ENCODE measurements at places on chromosomes 5 and 9.

DNA sequence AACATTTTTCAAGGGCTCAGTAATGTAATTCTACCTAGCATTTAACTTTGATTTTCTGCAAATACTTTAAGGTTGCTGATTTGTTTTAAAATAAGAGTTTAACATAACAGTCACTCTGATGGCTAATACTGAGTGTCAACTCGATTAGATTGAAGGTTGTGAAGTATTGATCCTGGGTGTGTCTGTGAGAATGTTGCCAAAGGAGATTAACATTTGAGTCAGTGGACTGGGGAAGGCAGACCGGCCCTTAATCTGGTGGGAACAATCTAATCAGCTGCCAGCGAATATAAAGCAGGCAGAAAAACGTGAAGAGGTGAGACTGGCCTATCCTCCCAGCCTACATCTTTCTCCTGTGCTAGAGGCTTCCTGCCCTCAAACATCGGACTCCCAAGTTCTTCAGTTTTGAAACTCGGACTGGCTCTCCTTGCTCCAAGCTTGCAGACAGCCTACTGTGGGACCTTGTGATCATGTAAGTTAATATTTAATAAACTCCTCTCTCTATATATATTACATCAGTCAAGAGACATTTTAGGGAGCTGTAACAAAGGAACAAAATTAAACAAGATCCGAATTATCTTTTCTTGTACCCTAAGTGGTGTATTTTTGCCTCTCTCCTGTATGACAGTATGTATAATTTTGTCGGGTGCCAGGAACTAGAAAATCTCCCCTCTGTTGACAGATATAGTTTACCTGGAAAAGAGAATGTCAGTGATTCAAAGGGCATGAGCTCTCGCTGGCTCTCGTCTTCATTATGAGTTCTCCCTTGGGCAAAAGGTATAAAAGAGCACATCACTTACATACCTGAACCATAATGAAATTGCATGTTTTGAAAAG lies 576.1 kb downstream of the LRRC70 start:
- DNase-seq, result no peak

- no peak for DNase-seq
These were observed 68.3 kb downstream of the ERP44 start for GRCh38 chr9:100030548-100030947.

DNA sequence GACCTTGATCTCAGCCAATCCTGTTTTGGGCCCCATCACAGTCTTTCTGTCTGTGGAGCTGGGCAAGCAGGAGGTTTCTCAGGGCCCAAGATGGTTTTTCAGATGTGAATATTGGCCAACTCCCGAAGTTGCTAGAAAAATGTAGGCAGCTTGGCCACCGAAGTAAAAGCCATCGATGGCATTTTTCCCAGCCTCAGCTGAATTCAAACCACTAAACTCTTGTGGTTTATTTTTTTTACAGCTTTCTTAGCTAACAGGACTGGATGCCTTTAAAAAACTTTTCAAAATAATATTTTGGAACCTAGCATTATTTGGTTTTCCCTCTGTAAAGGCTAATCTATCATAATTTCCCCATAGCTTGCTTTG lies 102.5 kb upstream of the ERCC6L2 start:
- no peak for DNase-seq

DNA sequence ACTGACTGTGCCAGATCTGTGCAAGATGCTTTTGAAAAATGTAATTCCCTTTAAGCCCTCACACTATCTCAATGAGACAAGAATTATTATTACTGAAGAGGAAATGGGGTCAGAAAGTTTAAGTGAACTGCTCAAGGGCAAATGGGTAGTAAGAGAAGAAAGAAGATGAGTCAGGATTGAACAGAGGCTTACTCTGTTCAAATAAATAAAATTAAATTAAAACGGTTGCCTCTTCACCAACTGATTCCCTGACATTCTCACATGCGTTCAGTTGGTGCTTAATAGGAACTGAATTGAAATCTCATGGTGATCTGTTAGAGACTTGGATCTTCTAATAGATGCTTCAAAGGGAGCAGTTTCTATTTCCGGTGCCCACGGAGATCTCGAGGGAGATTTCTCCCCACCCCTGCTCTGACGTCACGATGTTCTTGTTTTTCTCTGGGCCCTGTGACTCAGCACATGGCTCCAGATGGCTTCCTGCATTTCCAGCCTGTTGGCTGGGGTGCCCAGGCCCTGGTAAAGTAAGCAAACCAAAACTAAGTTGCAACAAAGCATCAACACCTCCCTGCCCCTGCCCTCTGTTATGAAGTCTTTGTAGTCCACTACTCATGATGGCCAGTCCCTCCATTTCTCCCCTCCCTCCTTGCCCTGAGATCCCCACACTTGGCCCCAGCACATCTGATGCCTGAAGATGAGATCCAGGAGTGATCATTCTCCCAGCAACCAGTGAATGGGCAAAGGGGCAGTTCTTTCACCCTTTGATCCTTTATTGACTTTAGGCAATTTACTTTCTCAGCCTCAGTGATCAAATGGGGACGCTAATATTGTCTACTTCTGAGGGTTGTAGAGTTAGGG lies 106.1 kb upstream of the CPEB4 start:
- peak; percentile 20 for DNase-seq

GRCh38 chr5:121816164-121816563 lies 35.5 kb upstream of the FTMT start:
- no peak for DNase-seq

GRCh38 chr5:171055875-171056454 lies 194.1 kb downstream of the RANBP17 start:
- DNase-seq, result no peak
